ENCODE measurements at places on chromosomes 12 and 14.

DNA sequence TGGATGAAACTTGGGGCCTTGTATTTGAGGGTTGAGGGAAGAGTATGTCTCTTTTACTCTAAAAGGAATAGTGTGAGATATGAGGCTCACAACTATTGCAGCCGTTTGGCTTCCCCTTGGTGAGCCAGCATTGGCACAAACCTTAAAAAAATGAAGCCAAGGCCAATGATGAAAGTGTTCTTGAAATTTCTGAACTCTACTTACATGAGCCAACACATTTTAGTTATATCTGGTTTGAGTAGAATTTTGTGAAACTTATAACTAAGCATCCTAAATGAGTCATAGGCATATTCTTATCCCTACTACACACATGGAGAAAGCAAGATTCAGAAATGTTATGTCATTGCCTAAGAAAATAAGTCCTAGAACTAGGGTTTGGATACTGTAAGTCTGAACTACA lies 55.3 kb upstream of the ACSS3 start:
- DNase-seq, result no peak

DNA sequence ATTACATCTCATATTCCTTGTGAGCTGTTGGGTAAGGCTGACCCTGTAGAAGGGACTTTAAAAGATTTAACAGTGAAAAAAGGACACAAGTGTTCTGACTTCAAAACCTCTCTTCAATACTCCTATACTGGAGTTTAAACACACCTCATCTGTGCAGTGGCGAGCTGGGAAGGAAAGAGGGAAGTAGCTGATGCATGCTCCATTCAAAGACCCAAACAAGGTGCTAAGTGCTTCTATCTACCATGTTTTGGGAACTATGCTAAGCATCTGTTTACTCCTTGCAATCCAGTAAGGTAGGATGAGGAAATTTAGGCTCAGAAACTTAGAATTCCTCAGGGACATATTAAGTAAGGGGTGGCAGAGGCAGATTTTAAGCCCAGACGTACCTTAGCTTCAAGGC lies 16.4 kb upstream of the DNM1L start:
- no peak for DNase-seq

- DNase-seq, result no peak
Measured at GRCh38 chr14:91290986-91291385, 46.5 kb upstream of the GPR68 start.

DNA sequence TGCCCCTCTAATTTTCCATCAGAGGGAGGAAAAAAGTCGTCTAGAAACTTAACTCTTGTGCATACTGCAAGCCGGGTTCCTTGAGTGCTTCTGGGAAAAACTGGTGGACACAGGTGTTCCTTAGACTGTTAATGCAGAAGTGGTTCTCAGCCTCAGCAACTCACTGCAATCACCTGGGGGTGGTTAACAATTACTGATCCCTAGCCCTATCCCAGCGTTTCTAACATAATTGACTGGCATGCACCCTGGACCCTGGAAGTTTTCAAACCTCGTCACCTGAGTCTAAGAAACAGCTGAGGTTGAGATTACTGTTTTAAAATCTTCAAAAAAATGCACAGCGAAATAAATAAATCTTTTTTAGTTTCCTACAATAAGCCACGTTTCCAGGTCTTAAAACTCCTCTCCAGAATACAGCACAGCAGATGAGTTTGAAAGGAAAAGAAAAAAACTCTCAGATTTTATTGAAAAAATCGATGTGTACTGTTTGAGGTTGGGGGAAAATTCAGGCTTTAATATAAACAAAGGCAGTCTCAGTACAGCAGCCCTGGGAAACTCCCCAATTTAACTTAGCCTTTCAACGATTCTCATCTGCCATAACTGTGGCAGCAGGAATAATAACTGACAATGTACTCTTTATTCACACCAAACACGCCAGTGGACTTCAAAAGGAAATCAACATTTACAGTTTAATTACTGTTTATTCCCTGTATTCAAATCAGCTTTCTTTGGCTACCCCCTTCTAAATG lies 45.4 kb downstream of the PHLDA1 start:
- DNase-seq, result no peak

- no peak for DNase-seq
Measured at GRCh38 chr12:88870000-88870737, 289.9 kb upstream of the KITLG start.

DNA sequence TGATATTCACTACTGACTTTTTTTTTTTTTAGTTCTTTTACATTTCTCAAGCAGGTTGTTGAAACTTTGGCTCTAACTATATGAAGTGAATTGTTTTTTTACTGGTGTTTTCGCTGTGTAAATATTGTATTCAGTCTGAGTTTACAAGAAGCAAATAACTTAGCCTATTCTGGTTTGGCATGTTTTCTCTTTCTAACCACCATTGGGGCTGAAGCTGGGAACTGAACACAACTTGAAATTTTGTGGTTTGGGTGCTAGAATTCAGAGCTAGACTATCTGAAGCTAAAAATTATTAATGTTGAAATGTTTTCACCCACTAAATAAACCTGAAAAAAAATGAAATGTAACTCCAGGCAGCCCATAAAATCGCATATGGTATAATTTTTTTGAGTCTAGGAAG lies 37.2 kb downstream of the RAD51B start:
- peak; percentile 39 for DNase-seq

DNA sequence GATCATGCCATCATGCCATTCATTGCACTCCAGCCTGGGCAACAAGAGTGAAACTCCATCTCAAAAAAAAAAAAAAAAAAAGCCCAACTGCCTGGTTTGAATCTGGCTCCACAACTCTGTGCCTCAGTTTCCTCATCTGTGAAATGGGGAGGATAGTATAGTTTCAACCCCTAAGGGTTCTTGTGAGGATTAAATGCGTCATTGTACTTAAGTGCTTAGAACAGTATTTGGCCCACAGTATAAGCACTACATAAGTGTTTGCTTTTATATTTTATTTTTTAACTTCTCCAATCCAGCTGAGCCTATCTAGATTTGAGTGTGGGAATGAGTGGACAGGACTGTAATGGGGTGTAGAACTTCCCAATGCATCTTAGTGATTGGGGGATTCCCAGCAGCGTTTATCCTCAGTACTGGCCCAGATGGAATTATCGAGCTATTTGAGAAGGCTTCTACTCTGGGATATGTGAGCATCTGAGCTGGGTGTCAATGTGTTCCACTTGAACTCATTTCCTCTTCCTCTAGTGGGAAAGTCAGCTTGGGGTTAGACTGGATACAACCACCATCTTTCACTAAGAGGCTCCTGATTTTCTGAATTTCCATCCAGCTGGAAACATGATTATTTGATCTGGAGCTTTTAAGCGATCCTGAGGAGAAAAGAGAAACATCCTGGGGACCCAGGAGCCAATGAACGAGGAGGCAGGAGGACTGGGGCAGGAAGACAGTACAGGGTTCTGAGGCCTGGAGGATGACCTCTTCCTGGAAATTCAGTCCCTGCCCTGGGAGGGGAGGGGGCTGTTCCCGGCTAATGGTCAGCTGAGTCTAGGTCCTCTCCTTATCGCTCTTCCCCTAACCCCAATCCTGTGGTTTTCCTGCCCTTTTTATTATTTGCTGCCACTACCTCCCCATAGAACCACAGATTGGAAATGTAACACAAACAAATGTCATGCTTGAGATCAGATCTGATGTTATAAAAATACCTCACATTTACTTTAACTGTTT lies 9.3 kb upstream of the ESPL1 start:
- no peak for DNase-seq

DNA sequence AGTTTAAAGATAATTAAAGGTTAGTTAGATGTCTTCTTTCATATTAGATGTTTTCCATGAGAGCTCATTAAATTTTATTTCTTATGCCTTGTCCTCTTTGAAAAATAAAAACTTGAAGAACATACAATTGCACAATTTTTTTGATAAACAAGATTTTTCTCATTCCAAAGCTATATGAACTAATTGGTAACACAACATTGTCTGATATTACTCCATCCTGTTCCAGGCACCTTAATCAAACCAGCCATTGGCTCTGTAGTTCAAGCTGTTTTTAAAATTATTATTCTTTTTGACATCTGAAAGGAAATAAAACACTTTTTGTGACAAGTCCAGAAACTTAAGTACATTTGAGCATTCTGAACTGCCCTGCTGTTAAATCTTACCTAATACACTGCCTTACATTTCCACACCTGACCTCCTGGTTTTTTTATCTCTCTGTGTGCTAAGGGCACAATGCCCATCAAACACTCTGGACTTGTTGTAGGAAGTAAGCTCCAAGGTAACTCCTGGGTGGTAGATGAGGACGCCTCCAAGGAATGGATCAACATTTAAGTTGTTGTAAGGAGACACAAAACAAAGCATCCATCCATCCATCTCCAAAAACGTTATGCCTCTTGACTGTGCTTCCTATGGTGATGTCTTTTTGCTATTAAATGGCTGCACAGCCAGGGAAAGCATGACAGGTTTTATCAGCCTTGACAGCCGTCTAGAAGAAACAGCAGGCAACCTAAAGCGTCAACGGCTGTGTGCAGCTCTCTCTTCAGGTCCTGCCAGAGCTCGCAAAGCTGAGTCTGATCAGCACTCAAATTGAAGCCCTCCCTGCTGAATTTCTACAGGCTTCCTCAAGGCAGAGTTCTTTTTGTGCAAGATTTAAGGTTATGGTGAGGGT lies 449.9 kb upstream of the FLRT2 start:
- no peak for DNase-seq

- DNase-seq, result no peak
Measured at GRCh38 chr14:104442631-104443390, 136.8 kb upstream of the C14orf180 start.

DNA sequence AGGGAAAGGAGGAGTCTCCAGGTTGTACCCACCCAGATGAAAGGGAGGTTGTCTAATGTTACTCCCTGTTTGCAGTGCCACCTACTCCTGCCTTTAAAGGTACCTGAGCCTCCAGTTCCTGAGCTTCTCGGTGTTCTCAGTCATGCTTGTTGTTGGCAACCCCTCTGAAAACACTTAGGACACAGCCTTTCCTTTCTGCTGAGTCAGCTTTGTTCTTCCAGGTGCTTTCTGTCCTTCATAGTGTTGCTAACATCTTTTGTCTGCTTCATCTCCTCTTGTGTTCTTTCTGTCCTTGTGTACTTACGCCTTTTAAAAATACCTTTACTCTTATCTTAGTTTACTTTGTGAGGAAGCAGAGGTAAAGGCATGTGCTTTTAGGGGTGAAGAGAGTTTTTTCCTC lies 97.0 kb upstream of the NEDD1 start:
- no peak for DNase-seq

DNA sequence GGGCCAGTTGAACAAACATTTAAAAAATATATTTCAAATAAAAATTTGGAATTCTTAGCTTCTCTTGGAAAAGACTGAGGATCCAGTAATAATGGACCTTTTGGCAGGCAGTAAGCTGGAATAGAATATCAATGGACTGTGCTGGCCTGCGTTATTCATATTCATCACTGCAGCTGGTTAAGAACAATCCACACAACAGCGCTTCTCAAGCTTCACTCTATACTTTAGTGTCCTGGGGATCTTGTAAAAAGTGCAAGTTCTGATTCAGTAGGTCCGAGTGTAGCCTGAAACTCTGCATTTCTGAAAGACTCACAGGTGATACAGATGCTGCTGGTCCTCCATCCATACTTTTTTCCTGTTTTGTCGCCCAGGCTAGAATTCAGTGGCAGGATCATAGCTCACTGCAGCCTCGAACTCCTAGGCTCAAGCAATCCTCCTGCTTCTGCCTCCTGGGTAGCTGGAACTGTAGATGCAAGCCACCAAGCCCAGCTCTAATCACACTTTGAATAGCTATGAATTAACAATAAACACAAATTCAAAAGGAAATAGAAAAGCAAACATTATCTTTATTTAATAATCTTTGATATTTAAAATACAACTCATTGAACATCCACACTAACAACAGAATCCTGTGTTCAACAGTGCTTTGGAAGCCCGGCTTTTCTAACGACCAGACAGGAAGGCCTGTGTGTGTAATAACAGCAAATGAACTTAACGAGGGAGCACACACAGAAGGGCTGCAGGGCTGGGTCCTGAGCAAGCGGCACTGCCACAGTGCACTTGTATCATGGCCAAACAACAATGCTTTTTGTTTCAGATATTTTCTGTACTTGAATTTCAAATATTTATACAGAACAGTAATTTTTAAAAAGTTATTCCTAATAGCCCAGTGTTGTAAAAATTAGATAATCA lies 18.4 kb upstream of the TRIP11 start:
- no peak for DNase-seq

DNA sequence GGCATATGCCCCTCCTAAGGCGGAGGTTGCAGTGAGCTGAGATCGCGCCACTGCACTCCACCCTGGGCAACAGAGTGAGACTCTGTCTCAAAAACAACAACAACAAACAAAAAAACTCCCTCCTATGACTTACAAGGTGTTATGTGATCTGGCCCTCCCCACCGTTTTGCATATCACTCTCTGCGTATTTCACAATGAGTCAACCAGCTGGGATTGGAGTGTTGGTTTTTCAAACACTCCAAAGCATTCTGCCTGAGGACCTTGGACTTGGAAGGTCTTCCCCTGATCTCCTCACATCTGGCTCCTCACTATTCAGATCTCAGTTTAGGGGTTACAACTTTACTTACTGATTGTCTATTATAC lies 14.0 kb downstream of the MANSC1 start:
- no peak for DNase-seq

GRCh38 chr12:18296201-18296908 lies 35.0 kb downstream of the PIK3C2G start:
- DNase-seq, result no peak

- peak; percentile 13 for DNase-seq
Measured at GRCh38 chr12:47651368-47652254, 54.2 kb downstream of the RPAP3 start.

DNA sequence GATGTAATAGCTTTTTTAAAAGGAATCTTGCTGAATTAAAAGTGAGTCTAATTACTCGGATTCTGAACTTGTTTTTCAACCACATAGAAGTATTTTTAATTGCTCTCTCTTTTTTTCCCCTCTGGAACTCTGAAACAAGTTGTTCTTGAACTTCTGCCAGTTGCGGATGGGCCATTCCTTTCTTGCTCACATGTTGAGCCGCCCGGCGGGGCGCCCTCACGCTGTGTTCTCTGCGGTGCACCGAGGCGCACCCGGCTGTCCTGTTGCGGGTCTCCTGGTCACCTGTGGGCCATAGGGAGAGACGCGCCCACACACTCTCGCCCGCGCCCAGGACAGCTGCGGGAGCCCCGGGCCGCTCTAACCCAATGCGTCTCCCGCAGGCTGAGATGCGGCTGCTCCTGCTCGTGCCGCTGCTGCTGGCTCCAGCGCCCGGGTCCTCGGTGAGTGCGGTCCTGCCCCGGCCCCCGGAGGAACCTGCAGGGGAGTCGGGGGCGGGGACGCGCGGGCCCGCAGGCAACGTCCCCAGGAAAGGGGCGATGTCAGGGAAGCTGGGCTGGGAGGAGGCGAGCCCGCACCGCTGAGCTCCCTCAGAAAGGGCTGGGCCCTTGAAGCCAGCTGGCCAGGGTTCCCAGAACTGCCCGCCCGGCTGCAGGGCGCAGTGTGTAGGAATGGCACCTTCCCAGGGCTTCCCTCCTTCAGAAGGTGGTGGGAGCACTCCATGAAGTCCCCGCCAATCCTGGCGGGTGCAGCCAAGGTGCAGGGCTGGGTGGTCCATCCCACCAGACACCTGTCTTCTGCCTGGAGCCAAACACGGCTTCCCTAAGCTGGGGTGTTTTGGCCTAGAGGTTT lies 2.3 kb downstream of the PAPLN start:
- DNase-seq, result peak; percentile 40

GRCh38 chr14:55373784-55374705 lies 37.6 kb downstream of the ATG14 start:
- DNase-seq, result no peak

- no peak for DNase-seq
Measured at GRCh38 chr14:22220427-22220826, 368.6 kb downstream of the DAD1 start.
